Fibroblast of skin of abdomen (primary cell): ENCODE measurements at places on chromosomes 16 and 17.

DNA sequence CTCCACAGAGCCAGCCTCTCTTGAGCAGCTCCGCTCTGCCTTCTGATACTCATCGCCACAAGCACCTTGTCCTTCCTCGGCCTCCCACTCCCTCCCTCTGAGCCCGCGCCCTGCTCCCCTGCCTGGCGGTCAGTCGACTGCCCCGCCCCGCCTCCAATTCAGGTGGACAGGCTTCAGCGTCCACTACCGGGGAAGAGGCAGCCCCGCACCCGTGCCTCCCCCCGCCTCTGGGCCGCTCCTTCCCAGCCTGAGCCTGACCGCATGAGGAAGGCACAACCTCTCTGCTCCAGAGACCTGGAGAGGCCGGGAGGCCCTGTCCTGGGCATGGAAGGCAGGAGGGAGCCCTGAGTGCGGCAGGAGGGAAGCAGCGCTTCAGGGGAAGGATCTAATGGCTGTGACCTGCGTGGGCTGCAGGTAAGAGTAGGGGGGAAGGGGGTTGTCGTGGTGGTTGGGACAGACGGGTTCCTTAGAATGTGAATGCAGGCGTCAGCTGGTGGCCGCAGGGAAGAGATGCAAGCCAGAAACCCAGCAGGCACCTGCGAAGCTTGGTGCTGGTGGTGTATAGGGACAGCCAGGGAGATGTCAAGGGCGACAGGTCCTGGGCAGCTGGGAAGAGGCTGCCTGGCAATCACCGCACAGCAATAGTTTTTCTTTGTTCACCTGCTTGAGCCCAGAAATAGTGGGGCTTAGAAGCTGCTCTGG is 3.0 kb upstream of the SLC6A4 start:
- DNase-seq: no peak

GRCh38 chr17:9959377-9959981 is 54.4 kb upstream of the RCVRN start:
- DNase-seq: peak; percentile 55

DNA sequence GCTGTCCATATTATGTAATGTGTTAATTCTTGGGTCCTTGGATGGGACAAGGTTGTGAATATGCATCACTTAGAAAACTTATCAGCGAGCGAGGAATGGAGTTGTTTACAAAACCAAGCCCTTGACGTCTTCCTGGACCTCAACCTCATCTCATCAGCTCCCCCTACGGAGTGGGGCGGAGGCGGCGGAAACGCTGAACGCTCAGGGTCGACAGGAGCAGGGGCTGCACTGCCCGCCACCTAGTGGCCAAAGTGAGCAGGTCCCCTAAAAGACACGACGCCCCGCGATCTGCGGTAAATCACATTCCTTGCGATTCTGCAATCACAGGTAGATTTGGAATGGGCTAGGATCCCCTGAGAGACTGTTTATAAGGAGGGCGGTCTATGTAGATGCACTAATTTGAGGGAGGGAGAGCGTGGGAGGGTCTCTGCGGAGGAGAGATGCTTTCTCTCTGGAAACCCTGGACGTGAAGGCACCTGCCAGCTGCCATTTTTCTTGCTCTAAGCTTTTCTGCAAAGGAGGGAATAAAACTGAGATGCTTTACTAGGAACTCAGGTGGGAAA is 5.4 kb upstream of the ICAM2 start:
- peak; percentile 68 for DNase-seq

DNA sequence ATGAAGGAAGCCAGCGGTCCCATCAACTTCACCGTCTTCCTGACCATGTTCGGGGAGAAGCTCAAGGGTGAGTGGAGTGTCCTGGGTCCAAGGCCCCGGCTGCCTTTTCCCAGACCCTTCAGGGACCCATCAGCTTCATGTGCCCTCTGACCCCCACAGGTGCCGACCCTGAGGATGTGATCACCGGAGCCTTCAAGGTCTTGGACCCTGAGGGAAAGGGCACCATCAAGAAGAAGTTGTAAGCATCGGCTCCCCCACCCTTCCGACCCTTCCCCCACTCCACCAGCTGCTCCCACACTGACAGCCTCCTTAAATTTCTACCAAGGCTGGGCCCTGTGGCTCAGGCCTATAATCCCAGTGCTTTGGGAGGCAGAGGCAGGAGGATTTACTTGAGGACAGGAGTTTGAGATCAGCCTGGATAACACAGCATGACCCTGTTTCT is 1.9 kb downstream of the MYL11 start:
- no peak for DNase-seq
